ENCODE measurements at places on chromosomes 12 and 14.

DNA sequence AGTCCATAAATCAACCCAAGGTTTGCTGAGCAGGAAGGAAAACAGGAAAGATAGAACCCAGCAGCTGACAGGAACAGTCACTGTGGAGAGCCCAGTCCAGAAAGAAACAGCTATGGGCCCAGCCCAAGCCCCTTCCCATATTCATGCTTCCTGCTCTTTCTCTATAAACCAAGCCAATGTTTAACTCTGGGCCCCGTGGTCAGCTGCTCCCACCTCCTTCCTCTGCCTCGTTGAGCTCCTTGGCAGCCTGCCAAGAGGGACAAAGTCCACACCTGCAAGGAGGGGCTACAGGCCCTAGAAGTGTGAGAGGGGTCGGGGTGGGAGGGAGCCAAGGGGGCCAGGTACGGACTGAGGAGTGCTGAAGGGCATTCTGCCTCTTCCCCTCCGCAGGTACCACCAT is 10.0 kb downstream of the SLC6A13 start:
- DNase-seq = no peak

DNA sequence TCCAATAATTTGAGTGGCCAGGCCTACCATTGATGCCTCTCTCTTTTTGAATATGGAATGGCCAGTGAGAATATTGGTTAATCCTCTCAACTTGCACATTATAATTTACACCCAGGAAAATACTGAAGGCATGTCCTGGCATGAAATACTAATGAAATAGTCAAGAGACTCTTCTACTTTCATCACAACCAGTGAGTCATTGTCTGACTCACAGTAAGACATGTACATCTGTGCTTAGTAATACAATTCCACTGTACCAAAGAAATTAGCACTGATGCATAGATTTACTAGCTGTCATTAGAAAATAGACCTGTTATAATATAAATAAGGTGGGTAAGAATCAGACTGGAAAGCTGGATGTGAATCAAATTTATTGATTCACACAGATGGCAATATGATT is 31.6 kb downstream of the KCNC2 start:
- peak; percentile 5 for DNase-seq

- DNase-seq = no peak
Observed at GRCh38 chr12:27304856-27305255, 27.8 kb upstream of the BMAL2 start.

DNA sequence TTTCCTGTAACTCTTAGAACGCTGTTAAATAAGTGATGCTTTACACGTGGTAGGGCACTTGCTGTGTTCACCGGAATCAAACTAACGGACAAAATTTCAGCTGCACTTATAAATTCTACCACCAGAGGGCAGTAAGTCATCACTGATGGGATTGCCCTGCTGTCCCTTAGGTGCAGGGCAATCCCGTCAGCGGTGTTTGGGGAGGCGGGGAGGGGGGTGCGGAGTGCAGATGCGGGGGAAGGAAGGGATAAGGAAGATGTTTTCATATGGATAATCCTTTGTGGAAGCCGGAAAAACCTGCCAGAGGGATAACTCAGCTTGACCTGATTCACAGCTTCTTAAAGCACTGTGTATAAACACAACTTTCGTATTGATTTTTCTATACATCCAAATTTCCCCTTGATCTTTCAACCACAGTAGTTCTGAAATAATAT is 21.7 kb upstream of the SLC10A1 start:
- DNase-seq = peak; percentile 39

DNA sequence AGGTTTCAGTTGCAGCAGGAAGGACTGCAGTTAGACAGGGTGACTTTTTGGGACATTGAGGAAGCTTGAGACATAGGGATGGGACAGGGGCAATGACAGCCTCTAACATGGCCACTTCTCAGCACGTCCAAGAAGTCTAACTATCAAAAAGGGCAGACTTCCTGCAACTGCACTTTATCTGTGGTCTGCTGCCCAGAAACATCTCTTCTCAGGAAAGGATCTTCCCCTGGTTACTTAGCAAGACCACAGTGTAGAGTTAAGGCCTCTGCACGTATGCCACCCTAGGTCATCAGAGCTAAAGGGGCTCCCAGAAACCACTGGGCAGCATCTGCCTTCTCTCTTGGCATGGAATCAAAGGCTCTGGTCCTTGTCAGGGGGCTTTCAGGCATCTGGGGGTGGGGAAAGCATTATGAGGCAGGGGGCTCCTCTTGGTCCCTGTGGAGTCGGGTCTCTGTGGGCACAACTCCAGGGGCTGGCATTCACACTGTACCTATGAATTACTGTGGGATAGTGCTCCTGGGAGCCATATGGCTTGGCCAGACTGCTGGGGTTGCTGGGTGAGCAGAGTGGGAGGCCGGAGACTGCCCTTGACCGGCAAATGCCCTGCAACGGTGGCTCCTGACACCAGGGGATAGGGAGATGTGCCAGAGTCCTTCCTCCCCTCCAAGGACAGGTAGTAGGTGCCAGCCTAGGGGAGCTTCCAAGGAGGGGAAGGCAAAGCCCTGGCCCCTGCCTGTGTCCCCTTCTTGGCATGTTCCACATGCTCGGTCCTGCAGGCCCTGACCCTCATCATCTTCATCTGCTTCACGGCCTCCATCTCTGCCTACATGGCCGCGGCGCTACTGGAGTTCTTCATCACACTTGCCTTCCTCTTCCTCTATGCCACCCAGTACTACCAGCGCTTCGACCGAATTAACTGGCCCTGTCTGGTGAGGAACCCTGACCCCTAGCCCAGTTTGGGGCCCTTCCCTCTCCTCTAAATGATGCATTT is 1.0 kb downstream of the CMTM5 start:
- no peak for DNase-seq

DNA sequence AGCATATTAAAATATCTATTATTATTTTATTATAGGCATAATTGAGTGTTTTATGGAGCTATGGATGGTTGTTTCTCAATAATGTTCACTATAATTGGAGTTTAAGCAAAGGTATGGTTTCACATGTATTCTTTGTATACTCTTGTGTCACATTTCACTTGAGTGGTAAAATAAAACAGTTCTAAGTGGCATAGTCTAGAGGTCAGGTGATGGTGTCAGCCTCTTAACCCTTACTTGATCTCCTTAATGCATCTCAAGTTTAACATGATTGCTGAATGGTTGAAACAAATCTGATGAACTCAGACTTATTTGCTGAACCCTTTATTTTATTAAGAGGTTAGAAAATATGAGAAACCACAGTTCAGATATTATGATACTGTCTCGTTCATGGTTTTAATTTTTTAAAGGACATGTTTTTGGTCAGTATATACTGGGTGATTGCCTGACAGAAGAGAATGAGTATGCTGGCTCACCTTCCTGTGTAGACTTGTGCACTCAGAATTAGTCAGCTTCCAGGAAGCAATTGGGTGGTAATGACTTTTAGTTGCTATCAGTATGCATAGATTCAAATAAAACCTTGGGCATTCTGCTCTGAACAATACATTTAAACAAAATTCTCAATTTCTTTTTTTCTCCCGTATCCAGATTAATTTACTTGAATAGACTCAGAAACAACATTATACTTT is 464.6 kb downstream of the PCNX1 start:
- DNase-seq = no peak

DNA sequence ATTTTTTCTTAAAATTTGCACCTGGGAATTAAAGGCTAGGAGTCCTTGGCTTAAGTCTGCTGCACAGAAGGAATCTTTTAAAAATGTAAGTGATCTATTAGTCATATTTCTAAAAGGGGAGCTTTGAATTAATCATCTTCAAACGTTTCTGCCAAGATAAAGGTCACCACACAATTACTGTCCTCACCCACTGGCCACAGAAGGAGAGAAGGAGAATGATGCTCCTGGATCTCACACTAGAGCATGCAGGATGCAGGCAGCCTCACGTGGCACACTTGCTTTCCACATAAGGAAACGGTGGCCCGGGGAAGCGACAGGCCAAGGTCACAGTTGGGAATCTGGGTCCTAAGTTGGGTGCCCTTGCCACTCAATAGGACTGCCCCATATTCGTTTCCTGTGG is 16.9 kb downstream of the PLEKHG7 start:
- no peak for DNase-seq

DNA sequence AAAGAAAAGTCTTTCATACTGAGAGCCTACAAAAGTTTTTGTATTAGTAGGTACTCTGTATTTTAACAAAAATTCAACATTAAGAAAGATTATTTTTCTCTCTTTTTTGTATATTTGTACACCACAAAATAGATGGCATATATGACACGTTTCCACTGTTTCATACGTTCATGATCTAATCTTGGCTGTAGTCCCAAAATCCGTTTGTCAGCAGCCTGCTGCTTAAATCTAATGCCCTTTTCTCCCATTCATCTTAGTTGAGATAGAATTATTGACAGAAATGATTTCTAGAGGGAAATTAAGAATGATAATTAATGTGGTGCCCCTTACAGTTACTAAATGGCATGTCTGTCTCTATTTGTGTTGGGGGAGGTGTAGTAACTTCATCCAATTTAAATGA is 140.7 kb upstream of the NOVA1 start:
- no peak for DNase-seq

DNA sequence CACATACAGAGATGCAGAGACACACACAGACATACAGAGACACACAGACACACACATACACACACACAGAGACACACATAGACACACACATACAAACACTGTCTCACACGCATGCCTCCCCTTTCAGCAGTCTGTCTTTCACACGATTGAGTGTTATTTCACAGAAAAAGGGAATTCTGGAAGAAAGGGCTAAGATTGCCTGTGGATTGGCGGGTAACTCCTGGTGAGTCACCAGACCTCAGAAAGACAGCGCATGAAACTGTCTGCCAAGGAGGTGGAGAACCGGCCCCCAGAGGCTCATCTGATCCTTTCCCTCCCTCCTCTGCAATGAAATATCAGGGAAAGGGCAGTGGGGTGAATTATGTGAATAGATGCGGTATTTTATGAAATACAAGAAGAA is 127.2 kb upstream of the GSC start:
- no peak for DNase-seq

DNA sequence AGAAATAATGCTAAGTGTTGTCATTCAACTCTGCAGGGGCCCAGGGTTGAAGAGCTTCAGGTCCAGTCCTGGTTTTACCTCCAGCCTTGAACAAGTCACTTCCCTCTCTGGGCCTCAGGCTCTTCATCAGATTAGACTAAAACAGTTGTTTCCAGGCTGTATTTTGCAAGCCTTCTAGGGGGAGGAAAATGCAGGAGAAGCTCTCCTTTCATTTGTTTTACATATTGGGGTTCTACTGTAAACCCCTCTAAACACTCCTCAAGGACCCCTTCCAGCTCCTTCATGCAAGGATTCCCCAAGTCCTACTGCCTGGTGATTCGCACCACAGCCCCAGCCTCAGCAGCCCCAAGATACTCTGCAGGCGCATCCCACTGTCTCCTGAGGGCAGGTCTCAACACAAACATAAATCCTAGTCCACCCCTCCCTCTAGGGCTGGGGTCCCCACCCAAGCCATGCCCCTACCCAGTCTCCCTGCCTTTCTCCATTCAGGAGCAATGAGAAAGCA is 2.7 kb downstream of the SDR9C7 start:
- DNase-seq = no peak

- DNase-seq = no peak
Observed at GRCh38 chr14:38788060-38788459, 315.0 kb downstream of the SEC23A start.

GRCh38 chr14:38187528-38187927 is 20.2 kb upstream of the SSTR1 start:
- no peak for DNase-seq

DNA sequence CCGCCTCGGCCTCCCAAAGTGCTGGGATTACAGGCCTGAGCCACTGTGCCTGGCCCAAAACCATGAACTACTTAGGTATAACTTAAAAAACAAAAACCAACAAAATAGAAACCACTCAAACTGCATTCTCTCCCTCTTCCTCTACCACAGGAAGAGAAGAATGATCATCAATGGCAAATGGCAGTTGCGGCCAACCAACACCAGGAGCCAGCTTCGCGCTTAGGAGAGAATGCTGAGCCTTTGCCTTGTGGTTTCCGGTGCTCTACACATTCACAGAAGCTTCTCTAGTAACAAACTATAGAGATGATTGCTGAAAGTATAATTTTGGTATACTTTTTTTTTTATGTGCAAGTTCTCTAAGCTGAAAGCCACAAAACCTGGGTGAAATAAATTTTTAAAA is 17.1 kb downstream of the CATSPERB start:
- no peak for DNase-seq

GRCh38 chr12:50936821-50937530 is 15.4 kb upstream of the HIGD1C start:
- DNase-seq = no peak

DNA sequence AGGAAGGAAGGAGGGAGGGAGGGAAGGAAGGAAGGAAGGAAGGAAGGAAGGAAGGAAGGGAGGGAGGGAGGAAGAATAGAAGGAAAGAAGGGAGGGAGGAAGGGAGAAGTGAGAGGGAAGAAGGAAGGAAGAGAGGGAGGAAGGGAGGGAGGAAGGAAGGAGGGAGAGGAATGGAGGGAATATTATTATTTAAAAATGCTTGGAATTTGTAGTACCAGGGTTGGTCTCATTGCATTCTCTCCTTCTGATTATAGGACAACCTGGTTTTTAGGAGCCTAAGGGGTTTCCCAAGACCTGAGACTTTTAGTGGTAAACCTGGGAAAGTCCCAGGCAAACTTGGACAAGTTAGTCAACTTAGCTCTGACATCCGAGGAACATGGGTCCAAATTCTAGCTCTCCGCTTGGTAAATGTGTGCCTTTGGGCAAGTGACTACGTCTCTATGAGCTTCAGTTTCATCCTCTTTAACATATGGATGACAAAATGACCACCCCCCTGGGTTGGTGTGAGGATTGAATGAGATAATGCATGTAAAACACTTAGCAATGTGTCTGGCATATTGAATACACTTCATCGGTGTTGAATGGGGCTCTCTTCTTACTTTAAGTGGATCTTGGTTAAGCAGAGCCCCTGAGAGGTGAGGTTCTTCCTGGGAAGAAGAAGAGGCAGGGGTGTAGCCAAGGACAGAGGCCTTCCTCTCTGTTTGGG is 690.7 kb upstream of the TBX3 start:
- no peak for DNase-seq

GRCh38 chr14:63301891-63302534 is 16.7 kb downstream of the GPHB5 start:
- DNase-seq = no peak

GRCh38 chr12:111276146-111276545 is 92.7 kb downstream of the PHETA1 start:
- no peak for DNase-seq

- DNase-seq = no peak
Observed at GRCh38 chr14:68964300-68965093, 14.6 kb downstream of the ACTN1 start.

GRCh38 chr14:76320486-76320885 is 55.5 kb upstream of the ESRRB start:
- no peak for DNase-seq

DNA sequence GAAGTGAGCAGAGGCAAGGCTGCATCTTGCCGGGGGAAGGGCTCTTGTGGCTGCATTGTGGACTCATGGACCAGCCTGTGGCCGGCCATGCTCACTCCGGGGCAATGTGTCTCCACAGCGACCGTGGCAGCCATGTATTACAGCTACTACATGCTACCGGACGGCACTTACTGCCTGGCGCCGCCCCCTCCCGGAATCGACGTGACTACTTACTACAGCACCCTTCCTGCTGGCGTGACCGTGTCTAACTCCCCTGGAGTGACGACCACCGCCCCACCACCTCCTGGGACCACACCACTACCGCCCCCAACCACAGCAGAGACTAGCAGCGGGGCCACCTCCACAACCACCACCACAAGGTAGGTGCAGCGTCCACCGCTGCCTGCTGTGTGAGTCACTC is 42.1 kb downstream of the SFSWAP start:
- no peak for DNase-seq

- no peak for DNase-seq
Observed at GRCh38 chr12:83432176-83432719, 745.5 kb downstream of the TMTC2 start.

- DNase-seq = no peak
Observed at GRCh38 chr14:22221508-22221907, 367.5 kb downstream of the DAD1 start.

- DNase-seq = no peak
Observed at GRCh38 chr14:103546652-103547454, 15.6 kb downstream of the BAG5 start.
